ENCODE measurements at places on chromosomes 16 and 17.

DNA sequence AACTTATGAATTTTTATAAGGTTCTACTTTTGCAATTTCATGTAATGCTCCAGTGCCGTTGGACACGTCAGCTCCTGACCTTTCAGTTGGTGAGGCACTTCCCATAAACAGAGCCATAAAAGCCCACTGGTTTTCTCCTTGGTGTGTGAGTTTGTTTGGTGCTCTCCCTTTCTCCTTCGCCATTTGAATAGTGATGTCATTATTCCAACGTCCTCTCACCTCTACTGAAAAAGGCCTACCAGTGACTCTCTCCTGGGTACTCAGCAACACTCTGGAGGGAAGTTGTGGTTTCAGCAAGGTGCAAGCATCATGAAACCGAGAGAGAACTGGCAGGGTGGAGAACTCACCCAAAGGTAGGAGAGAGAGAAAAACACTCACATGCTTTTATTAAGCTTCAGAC is 29.6 kb upstream of the HNF1B start:
- no peak for DNase-seq

DNA sequence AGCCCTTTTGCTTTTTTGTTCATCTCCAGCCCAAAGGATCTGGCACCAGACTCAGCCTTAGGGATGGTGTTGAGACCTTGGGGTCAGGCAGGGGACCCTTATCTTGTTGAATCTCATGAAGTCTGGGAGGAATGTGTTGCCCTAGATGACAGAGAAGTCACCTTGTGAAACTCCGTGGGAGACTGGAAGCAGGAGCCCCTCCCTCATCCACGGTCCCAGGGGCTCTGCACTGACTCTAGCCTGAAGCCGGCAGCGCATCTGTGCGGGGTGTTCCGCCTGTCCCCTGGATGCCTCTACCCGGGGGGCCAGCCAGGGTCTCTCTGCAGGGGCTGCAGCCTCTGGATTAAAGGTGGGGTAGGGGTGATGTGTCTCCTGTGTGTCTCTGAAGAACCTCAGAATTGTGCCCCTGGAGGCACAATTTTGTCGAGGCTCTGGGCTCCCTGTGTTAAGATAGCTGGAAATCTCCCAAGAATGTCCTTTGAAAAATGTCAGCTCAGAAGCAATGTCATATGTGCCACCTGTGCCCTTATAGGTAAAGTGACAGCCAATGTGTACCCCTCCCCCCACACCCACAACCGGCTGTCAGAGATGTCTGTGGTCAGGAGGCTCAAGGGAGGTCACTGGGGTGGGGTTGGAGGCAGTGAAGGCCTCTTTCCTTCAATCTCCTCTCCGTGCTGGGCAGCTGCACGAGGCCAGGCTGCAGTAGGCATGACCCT is 32.1 kb upstream of the CDC42EP4 start:
- DNase-seq = no peak

GRCh38 chr16:67767953-67768352 is 38.4 kb downstream of the RANBP10 start:
- no peak for DNase-seq

- no peak for DNase-seq
Measured at GRCh38 chr17:49634485-49634860, 43.4 kb downstream of the SPOP start.

- DNase-seq = no peak
Measured at GRCh38 chr17:58330997-58331814, 2.6 kb upstream of the TSPOAP1 start.

DNA sequence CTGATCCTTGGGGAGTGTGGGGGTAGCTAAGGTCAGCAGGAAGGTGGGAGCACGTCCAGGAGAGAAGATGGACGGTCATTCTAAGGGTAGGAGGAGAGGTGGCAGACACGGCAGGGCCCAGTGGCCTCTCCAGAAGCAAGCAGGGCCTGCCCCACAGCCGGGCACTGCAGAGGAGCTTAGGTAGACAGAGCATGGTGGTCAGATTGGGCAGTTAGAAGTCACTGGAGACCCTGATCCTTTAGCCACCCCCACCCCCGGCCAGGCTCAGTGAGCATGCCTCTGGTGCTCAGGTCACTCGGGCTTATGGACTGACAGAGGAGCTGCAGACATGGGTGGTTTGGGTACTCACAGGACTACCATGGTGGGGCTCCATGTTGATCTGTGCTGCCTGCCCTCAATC is 26.3 kb downstream of the NLRP1 start:
- no peak for DNase-seq

- no peak for DNase-seq
Measured at GRCh38 chr16:24541233-24541933, 2.0 kb downstream of the RBBP6 start.

- no peak for DNase-seq
Measured at GRCh38 chr17:19342611-19343255, 19.8 kb downstream of the B9D1 start.

- peak; percentile 30 for DNase-seq
Measured at GRCh38 chr17:2796164-2797125, at the start of gene RAP1GAP2. RAP1GAP2 (plus strand) TSS chr17:2796438; CDS start chr17:2796528, 90 bp downstream.

DNA sequence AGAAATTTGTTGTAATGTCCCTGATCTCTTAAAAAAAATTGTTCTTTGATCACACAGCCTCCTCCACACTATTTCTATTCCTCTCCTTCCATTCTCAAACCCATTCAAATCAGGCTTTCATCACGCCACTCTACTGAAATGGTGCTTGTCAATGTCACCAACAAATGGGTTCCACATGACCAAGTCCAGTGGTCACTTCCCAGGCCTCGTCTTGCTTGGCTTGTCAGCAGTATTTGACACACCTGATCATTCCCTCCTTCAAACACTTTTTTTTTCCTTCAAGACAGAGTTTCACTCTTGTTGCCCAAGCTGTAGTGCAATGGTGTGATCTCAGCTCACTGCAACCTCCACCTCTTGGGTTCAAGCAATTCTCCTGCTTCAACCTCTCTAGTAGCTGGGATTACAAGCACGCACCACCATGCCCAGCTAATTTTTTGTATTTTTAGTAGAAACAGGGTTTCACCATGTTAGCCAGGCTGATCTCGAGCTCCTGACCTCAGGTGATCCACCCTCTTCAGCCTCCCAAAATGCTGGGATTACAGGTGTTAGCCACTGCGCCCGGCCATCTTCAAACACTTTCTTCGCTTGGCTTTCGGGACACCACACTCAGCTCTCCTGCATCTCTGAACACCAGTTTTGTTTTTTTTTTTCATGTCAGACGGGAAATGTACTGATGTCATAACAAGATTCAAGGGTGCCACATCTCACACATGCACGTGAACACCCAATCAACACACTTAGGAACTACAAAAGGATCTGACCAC is 18.3 kb downstream of the NQO1 start:
- no peak for DNase-seq

Measured in activated CD8-positive, alpha-beta memory T cell treated with anti-CD3 and anti-CD28 coated beads for 4 hours (primary cell).